ENCODE measurements at places on chromosomes 7 and 10.

- DNase-seq: no peak
These were observed 258.1 kb downstream of the STK31 start for GRCh38 chr7:23967949-23968599.

DNA sequence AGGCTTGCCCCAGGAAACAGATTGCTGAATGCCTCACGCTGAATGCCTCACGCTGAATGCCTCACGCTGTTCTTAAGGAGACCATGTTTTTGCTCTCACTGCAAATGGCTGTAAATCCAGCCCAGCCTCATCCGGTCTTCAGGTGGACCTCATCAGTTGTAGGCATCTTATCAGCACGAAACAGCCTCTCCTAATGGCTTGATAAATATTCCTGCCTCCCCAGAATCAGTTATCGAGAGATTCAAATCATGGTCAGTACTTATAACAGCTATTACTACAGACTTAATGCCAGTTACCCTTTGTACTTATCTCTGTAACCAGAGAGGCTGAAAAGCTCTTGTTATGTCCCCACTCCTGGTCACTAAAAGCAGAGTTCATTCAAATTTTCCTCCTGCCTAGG lies 290.6 kb downstream of the FZD1 start:
- DNase-seq: no peak

DNA sequence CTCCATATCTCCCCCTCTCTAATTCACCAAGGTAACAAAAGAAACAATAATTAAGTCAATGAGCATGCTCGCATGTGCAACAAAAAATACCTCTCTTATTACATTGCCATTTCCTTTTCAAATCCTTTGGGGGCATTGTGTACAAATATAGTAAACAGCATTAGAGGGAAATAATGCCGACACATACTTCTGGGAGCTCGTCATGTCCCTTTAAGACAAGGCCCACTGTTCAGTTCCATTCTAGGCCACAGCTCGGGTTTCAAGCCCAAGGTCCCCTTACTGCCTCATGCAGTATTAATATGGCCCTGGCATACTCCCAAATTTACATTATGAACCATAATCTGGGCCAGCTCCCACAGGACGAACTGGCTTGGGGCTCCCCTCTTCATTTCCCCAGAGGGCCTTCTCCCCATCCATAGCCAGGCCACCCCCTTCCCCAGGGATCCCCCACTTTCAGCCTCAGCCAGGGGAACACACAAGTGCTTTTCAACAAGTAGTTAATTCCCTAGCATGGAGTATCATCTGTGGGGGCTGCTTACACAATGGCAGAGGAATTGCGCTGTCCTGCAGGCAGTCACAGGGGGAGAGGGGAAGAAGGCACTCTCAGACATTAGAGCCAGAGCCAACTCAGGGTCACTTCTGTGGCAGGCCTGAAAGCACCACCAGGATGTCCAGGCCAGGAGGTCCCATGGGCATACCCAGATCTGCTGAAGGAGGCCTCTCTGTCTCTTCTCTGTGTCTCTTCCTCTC lies 110.6 kb downstream of the KCNMA1 start:
- DNase-seq: no peak

GRCh38 chr7:45636733-45637132 lies 62.6 kb downstream of the ADCY1 start:
- no peak for DNase-seq

- no peak for DNase-seq
These were observed 259.7 kb upstream of the FERD3L start for GRCh38 chr7:19404912-19405329.

DNA sequence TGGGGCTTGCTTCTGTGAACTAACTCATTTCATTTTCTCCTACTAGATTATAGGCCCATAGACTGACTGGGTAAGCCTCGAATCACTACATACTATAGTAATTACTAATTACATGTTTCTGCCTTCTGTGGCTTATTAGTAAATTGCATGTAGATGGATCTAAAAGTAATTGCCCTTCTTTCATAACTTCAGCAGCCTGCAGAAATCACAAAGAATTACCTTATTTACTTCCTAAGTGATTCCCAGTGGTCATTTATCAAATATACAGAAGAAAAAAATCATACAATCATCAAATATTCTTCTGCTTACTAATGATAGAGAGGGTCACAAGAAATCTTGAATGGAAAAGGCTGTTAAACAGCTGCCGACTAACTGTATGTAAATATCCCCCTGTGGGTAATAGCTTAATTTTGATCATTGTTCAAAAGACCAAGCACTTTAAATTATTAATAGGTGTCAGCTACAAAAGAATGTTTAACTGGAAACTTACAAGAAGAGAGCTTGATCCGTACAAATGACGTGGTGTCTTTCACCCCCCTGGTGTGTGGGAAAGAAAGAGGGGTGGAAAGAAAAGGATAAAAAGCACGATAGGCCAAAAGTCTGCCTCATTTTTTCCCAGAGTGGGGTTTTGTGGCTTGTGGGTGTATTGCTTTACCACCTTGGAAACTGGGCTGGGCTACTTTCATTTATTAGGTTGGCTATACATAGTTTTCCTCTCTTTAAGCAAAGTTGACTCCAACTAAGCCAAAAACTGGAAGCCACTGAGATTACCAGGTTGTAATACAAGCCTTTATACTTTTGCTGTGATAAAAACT lies 361.8 kb upstream of the ZMIZ1 start:
- no peak for DNase-seq

DNA sequence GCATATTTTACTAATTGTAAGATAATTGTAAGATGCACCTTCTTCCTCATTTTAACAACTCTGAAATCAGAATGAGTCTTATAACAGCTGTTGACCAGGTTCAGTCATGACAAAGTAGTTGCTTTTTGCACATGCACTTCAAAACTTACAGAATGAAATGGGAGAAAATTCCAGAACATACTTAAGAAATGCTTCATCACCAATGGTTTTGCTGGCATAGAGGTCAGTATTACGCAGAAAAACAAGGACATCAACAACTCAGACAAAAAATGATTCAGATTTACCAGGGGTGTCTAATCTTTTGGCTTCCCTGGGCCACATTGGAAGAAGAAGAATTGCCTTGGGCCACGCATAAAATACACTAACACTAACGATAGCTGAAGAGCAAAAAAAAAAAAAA lies 13.3 kb downstream of the COL28A1 start:
- no peak for DNase-seq

DNA sequence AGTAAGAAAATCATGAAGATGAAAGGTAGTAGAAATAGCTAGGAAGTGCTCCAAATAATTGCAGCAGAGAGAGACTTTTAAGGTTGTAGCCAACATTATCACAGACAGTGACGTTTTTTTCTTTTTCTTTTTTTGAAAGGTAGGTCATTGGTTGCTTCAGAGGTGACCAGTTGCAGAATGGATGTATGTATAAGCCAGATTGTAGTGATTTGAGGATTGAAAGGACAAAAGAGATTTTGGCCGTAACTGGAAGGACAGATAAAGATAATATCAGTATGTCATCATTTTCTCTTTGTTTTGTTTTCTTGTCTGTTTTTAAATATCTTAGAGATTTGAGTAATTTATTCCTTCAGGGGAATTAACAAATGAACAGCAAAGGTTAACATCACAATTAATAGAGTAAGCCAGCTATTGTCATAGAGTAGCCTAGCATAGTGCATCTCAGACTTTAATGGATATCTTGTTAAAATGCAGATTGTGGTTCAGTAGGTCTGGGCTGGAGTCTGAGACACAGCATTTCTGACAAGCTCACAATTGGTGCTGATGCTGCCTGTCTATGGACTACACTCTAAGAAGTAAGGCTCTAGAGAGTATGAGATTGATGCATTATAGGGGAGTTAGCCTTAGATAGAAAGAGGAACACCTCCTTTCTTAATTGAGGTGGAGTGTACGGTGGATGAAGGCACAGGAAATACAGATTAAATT lies 28.3 kb downstream of the CDK13 start:
- no peak for DNase-seq

DNA sequence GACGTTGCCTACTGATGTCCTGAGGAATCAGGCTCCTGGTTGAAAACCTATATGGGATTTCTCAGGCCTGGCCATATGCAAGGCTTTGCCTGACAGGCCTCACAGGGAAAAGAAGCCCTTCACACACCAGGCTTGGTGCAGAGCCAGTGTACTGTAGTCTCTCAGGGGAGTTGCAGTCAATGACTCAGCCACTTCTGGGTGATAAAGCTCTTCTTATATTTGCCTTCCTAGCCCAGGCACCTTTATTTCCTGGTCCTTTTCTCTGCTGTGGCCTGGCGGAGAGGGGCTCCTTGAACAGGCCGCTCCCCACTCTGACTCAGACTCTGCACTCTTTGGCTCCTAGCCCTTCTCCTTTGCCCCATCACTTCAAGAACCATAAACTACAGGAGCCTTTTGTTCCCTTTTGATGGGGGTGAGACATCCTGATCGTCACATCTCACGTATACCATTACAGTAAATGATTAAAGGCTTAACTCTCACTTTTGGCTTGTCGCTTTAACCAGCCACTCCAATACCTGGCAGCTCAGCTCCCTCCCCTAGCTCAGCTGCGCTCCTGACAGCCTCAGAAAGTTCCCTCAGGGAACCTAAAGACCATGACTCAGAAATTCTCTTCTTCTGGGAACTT lies 33.5 kb downstream of the DPY19L1 start:
- DNase-seq: no peak

DNA sequence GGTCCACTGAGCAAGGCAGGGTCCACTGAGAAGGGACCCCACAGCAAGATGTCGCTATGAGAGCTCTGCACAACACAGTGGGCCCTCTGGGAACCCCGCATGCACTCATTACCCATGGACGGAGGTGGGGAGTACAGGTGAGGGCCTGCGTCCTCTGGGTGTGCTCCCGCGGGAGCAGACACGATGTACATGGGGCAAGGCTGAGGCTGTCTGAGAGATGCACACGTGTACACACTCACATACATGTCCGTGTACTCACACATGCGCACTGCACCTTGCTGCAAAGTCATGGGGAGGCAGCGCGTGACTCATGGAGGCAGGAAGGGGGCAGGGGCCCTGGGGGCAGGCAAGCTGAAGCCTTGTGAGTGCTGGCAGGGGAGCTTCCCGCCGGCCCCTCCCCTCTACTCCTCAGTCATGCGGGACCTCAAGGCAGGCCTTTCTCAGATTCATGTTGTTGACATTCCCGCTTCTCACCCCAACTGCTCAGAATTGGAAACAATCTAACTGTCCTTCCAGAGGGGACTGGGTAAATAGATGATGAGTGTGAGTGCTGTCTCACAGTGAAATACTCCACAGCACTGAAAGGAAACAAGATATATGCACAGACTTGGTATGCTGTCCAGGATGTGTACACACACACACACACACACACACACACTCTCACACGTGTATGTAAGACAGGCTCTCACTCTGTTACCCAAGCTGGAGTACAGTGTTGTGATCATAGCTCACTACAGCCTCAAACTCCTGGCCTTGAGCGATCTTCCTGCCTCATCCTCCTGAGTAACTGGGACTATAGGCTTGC lies 40.0 kb downstream of the GOLGA7B start:
- no peak for DNase-seq

Measured in stimulated activated CD8-positive, alpha-beta memory T cell treated with anti-CD3 and anti-CD28 coated beads, Interleukin-4, amount 100 ng/mL, for 1 hour (primary cell).